ENCODE measurements at places on chromosomes 3 and 15.

GRCh38 chr15:56496635-56497034 lies 31.7 kb upstream of the MNS1 start:
- DNase-seq, result no peak

GRCh38 chr3:193827040-193827669 lies 234.1 kb downstream of the OPA1 start:
- no peak for DNase-seq

- no peak for DNase-seq
Measured at GRCh38 chr3:126373682-126374601, 16.7 kb upstream of the KLF15 start.

- no peak for DNase-seq
Measured at GRCh38 chr3:17874636-17875035, 132.2 kb upstream of the TBC1D5 start.

DNA sequence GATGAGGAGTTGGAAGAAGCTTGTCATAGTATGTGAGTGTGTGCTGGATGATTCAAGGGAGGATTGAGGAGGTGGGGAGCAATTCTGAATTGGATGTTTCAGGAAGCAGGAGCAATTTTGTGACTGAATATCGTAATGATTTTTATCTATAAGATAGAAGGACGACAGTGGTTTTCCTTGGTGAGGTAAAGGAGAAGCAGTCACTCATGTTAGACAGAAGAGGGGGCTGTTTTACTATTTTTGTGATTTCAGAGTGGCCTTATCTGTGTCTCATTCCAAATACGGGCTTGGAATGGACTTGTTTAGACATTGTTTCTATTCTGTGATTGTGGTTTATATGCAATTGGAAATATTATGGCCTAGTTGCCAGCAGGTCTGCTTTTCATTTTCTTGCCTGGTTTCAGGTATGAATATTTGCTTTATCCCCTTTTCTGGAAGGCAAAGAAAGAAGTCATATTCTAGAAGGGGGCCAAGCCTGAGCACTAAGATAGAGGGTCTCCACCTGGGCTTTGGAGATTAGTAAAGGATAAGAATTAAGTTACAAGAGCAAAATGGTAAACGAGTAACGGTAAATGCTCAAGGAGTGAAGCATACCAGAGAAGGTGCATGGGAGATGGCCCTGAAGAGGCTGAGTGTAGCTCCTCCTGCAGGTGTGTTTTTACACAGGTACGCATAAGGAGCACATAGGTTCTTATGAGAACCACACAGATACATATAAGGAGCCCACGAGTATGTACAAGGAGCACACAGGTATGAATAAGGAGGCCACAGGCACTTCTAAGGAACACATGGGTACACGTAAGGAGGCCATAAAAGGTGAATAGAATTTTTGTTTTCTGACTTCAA lies 124.6 kb upstream of the KCNAB1 start:
- no peak for DNase-seq

DNA sequence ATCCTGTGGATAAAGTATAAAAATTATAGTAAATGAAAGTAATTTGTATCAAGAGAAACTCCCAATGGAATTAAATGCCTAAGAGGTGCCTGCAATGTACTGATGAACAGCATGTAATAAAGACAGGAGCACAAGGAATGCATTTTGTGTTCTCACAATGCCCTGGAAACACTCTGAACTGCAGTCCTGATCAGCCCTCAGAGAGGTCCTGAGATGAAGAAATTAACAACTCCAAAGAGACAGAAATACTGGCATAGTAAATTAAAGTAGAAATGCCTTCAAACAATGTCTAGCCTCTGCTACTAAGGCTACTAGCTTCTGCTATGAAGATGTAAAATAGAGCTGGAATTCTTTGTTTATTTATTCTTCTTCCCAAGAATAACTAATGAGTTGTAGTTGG lies 59.9 kb downstream of the CFAP20DC start:
- no peak for DNase-seq

DNA sequence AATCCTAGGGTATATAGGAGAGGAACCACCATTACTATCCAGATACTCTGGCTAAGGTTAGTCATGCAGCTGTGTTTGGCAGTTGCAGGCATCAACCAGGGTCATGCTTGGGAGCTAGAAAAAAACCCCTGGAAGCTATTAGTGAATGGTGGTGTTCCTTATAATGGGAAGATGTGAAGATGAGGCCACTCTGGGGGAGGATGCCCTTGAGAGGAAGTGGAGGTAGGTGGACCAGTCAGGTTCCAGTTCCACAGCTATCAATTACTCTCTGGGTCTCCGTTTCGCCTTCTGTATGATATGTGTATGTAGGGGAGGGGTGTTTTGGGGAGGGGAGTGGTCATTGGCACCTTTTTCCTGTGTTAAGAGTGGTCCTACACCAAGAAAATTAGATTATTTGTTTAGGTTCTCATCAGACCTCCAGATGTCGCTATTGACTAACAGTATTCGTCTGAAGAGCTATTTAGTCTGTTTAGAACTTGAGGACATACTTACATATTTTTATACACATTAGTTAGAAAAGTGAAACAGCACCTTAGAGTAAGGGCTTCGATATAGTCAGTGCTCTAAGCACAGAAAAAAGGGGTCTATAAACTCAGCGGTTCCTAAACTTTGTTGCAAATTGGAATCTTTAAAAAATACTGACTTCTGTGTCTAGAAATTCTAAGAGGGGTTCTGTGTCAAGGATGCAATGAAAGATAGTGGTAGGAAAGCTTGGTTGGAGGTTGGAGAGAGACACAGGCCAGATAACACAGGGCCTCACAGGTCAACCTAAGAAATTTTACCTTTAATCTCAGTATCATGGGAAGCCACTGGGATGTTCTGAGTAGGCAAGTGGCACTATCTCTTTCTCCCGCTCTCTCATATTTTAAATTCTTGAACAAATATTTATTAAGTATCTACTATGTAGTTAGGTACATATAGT lies 9.1 kb upstream of the HPS3 start:
- no peak for DNase-seq

GRCh38 chr15:65377105-65377975 lies 462 bp downstream of the IGDCC3 start:
- no peak for DNase-seq

GRCh38 chr15:45704329-45705249 lies 69.8 kb downstream of the SQOR start:
- DNase-seq, result peak; percentile 56

- no peak for DNase-seq
Measured at GRCh38 chr3:119723022-119723421, 20.2 kb downstream of the CFAP91 start.

GRCh38 chr3:126960604-126960995 lies 22.3 kb upstream of the PLXNA1 start:
- DNase-seq, result no peak

DNA sequence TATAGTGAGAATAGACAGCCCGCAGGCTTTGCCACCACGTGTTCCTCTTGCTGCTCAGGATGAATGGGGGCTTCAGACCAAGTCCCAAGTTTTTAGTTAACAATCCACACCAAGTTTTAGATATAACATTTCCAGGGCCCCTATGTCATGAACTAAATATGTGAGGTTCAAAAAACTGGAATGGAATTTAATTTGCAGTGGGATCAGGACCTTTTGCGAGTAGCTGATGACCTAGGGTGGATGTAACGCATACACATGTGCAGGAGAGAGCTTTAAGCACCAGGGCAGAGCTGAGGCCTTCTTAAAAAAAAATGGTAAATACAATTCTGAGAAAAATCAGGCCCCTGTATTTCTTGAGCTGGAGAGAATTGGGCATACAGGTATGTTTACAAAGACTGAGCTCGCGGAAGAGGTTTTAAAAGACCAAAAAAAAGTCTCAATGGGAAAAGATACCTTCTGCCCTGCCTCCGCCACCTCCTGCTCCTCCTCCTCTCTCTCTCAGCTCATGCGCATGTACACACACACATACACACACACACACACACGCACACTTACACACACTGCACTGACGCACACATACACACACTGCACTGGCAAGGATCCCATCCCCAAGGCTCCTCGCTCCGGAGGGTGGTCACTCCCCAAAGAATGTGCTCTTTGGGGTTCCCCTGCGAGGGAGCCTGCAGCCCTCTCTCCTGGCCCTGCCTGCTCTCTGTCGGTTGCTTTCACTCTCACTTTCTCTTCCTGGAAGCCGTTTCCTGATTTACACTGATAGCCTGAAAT lies 48.2 kb upstream of the IGF1R start:
- peak; percentile 71 for DNase-seq

DNA sequence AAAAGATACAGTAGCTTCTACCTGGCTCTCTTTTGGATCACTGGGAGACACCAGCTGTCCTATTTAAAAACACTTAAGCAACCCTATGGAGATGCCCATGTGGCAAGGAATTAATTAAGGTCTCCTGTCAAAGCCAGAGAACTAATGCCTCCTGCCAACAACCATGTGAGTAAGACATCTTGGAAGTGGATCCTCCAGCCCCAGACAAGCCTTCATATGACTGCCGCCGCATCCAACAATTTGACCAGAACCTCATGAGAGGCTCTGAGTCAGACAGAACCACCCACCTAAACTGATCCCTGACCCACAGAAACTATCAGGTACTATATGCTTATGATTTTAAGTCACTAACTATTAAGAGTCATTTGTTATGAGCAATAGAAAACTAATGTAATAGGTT lies 22.3 kb downstream of the IFT80 start:
- no peak for DNase-seq

GRCh38 chr15:72491768-72492167 lies 17.6 kb downstream of the ARIH1 start:
- DNase-seq, result no peak

DNA sequence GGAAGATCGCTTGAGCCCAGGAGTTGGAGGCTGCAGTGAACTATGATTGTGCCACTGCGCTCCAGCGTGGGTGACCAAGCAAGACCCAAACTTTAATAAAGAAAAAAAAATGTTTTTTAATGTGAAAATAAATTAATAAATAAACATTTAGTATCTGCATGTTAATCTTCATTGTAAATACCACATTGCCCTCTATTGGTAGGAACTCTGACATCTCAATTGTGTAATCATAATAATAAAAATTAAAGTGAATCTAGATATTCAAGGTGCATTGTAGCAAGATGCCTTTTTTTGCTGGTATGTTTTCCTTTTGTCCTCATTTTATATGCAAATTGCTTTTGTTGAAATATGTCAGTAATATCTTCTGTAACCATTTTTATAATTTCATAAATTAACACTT lies 95.0 kb upstream of the LIMD1 start:
- DNase-seq, result no peak

DNA sequence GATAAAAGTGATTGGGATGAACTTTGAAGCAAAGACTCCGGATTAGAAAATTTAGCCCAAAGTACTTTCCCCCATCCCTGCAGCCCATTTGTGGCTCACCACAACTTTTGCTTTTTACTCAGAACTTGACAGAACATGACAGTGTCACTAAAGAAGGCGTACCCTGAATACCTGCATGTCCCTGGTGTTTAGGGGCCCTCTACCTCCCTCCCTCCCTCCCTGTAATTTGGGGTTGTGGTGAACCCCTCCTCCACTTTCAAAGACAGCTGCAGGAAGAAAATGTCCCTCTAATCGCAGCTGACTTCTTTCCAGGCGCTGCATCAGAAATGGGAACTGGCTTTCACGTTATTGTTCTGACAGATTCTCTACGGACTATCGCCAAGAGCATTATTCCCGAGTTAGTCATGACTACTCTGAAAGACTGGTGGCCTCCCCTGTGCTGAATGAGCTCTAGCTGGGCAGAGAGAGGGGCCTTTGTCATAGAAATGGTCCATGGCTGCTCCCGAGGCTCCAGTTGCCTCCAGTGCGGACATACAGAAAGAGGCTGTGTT lies 93.2 kb upstream of the ARHGEF3 start:
- DNase-seq, result no peak

GRCh38 chr3:112629425-112629824 lies 11.5 kb downstream of the CCDC80 start:
- DNase-seq, result no peak

- DNase-seq, result no peak
Measured at GRCh38 chr15:43299411-43299810, 31.0 kb downstream of the LCMT2 start.

DNA sequence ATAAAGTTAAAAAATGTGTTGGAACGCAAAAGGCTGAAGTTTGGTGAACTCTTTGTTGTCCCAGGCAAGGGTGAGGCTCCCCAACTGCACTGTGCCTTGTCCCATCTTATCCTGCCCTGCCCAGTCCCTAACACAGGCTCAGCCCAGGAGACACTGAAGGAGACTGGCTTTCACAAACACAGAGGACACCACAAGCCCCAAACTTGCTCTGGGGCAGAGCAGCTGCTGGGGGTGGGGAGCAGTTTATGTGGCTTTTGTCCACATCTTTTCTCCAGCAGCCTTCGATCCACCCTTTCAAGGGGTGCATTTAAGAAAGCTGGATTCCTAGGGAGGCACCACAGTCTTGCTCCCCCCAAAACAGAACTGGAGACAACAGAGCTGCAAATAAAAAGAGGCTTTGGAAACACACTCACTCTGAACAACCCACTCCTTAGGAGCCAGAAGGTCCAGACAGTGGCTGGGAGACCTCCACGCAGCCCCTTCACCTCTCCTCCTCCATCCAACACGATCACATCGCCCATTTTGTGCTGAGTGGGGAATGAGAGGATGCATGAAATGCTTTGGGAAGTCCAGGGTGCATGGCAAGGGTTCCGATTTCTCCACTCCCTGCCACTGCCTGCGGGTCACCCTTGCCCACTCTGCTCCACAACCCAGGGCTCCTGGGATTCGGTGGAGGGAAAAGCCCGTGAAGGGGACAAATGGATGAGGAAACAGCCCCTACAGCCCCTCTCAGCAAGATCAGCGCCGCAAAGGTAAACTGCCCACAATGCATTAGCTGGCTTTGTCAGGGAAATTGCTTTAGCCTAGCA lies 260.5 kb upstream of the TLE3 start:
- peak; percentile 20 for DNase-seq

DNA sequence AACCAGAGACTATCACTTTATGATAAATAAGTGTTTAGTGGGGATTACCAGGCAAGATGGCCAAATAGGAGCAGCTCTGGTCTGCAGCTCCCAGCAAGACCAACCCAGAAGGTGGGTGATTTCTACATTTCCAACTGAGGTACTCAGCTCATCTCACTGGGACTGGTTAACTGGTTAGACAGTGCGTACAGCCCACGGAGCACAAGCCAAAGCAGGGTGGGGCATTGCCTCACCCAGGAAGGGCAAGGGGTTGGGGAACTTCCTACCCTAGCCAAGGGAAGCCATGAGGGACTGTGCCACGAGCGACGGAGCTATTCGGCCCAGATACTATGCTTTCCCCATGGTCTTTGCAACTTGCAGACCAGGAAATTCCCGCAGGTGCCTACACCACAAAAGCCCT lies 171.0 kb downstream of the CTNNB1 start:
- no peak for DNase-seq

All from activated CD8-positive, alpha-beta memory T cell treated with anti-CD3 and anti-CD28 coated beads, Interleukin-2, amount 50 U/mL, for 48 hours (primary cell).